ENCODE measurements at places on chromosomes 5 and 9.

GRCh38 chr9:100911273-100911672, 117.3 kb upstream of the PLPPR1 start:
- no peak for DNase-seq

DNA sequence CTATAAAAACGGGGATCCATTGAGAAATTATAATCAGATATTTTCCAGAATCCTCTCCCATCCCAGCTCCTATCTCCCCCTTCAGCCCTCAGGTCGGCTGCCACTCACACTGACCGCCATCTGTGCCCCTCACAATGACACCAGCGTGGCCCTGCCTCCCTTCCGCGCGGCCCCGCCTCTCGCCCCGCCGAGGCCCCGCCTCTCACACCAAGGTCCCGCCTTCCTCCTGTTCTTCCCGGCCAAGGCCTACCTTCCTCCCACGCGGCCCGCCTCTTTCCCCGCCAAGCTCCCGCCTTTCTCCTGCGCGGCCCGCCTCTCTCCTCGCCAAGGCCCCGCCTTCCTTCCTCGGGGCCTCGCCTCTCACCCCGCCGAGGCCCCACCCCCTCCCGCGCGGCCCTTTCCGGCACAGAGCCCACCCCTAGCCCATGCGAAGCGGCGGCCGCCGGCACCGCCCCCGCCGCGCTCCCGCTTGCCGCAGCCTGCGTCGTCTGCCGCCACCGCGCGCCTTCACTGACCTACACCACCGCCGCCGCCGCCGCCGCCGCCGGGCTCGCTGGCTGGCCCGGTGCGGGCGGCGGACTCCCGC, at the start of gene DNAJC21:
Gene DNAJC21, plus strand, starts transcription at position 426 of the 586 bp plus-strand sequence. CDS start 261 bp downstream, outside the sequence.
- peak; percentile 98 for DNase-seq

DNA sequence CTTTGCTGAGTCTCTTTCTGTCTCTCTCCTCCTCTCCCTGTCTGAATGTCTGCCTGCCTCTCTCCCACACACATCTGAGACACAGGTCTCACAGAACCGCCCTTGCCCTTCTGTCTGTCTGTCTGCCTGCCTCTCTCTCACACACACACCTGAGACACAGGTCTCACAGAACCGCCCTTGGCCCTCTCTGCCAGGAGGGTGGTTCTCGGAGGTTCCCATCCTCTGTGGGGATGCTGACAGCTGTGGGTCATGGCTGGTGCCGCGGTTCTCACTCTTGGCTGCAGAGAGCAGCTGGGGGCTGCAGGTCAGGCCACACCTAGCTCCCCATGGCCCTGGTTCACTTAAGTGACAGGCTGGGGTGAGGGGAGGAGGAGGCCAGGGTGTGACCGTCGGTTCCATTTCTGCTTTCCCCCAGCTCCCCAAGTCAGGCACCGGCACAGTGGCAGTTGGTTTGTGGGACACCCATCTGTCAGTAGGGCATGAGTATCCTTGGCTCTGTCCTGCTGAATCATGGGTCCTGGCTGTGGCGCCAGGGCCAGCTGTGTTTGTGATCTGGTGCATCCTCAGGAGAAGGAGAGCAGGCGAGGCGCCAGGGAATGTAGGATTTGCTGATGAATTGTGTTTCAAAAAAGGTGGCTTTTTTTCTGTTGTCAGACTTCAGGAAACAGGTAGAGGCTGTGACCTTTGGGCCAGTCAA, 42.3 kb upstream of the CLPTM1L start:
- DNase-seq = peak; percentile 33

- no peak for DNase-seq
Measured at GRCh38 chr9:36451949-36452348, 51.9 kb upstream of the RNF38 start.

- no peak for DNase-seq
Measured at GRCh38 chr9:105971986-105972385, 277.6 kb downstream of the TMEM38B start.

DNA sequence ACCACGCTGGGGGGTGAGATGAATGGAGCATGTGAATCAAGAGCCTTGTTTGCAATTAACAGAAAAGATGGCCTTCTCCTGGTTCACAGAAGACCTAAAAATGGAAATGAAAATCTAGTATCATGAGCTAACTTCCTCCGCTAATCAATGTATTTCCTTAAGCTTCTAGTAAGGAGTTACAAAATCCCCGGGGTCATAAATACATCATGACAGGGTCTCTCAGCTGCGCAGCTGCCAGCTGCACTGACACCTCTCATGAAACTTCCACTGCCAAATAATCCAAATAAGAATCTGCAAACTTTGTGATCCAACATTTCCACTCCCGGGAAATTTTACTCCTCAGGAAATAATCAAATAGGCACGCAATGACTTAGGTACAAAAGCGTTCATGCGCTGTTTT, 11.9 kb downstream of the MYO10 start:
- no peak for DNase-seq

DNA sequence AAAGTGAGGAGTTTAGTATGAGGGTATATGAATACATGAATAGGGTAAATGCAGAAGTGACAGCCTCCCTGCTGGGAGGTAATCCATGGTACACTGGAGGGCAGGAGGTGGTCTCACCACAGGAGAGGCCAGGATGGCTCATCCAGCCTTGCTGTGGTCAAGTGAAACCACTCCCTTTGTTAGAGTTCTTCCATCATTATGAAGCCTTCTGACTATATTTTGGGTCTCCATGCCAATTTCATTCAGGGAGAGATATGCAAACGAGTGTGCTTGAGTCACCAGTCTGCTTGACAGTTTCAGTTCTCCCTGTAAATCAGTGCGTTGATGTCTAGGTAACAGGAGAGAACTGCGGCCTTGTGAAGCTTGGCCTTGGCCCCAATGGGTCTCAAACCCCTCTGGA, 16.4 kb downstream of the PPP3R2 start:
- DNase-seq = no peak

DNA sequence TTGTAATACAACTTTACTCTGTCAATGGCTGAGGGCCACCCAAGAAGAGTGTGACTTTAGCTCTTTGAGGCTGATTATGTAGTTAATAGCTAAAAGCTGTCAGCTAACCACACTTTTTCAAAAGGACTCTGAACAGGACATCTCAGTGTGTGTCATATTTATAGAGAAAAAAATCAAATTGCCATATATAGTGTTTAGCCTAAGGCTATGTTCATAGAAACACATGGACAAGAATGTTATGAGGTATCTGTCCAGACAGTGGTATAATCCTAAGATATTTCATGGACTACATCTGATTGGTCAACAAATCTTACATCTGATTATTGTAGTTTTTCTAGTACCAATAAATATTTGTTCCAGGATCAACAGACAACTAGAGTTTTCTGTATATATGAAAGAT, 42.1 kb upstream of the CDH18 start:
- no peak for DNase-seq

DNA sequence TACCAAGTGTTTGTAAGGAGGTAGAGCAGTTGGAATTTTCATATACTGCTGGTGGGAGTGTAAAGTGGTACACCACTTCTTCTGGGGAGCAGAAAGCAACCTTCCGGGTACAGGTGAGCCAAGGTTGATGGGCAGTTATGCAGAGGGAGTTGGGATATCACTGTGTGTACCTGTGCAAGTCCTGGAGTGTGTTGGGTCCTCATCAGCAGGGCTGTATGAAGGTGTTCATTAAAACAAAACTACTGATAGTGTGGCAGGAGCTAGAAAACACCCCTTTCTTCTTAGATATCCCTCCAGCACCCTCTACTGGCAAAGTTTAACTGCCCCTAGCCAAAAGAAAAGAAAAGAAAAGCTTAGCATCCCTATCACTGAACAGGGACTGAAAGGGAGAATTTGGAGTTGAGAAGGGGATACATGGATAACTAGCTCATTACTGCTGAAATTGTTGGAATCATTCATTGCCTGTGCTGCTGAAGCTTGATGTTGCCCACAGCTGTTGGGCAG, 10.7 kb downstream of the MARCHF6 start:
- DNase-seq = peak; percentile 76

- peak; percentile 64 for DNase-seq
Measured at GRCh38 chr5:61055434-61056006, 106.7 kb downstream of the SMIM15 start.

GRCh38 chr9:113692256-113692655, 183.9 kb upstream of the ZNF618 start:
- no peak for DNase-seq

DNA sequence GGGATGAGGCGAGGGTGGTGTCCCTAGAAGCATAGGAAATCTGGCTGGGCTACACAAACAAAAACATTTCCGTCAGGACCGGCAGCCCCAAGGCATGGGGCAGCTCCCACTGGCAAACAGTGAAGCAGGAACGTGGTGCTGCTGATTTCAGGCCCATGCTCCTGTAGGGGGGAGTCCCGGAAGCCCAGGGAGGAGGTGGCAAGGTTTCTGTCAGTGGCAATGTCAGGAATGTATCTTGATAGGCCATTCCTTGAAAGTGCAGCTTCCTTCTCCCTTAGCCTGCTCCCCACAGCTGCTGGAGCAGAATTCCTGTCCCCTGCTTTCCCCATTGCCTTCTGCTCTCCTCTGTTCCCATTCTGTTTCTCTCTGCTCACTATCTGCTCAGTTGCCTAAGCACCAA, 42.4 kb downstream of the MRRF start:
- no peak for DNase-seq

DNA sequence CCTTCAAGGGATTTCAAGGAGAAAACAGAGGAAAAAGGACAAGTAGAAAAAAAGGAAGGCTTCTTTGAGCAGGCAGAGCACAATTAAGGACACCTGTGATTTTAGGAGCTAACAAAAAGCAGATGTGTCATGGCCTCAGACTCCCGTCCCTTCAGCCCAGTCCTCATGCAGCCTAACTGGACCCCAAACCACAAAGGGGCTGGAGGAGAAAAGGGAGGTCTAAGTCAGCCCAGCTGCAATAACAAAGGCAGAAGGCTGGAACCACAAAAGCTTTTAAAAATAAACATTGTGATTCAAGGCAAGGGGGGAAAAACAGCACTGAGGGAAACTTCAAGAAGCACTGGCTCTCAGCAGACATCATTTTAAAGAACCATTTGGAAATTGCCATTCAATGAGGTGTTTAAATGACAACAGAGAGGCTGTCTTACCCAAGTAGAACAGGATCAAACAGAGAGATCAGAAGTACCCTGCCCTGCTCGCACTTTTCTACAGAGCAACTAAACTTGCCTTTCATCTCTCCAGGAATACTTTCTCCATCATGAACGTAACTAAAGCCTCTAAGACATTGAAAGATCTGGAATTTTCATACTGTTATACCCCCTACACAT, 89.3 kb downstream of the SEMA5A start:
- no peak for DNase-seq

DNA sequence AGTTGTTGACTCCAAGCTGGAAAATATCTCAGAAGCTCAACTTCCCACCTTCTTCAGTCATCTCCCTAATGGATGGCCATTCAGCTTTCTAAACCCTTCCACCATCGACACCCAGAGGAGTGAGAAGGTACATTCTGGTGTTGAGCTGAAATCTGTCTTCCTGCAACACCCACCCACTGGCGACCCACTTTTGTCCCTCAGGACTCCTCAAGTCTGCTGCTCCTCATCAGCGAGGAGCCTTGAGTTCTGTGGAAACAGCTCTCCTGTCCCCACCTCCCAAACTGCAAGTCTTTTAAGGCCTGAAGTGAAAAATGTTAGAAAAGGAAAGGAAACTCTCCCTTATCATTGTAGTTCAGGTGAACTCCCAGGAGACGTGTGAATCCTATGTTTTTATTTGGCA, 111.5 kb upstream of the HAND1 start:
- DNase-seq = no peak

DNA sequence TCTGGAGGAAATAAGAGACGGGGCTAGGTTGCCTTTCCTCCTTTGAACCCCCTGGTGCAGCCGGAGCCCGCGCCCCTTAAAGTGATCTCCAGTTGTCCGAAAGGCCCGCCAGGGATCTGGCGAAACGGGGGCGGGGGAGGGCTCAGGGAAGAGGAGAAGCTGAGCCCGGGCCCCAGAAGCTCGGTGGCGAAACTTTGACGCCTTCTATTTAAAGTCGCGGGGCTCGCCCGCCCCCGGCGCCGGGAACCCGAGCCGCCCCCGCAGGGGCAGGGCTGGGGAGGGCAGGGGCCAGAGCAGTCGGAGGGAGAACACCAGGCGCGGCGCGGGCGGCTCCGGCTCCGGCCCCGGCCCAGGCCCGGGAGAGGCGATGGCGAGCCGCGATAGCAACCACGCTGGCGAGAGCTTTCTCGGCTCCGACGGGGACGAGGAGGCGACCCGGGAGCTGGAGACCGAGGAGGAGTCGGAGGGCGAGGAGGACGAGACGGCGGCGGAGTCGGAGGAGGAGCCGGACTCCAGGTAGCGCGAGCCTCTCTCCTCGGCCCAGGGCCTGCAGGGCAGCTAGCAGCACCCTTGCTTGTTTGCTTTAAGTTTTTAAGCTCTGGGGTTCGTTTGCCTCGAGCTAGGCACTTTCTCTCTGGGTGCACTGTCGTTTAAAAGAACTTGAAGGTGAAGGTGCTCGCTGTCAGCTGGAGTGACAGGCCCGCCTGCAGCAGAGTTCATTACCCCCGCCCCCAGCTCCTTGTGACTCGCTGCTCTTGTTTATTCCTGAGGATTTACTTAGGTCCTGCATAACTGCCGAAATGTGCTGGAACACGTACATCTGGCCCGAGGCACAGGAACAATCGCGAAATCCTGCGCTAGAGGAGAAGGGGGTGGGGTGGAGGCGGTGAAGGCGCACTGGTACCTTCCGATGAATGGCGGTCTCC, at the start of gene CMYA5:
Gene CMYA5, plus strand, starts transcription at position 296 of the 926 bp plus-strand sequence. Its CDS starts 72 bp downstream, at position 368.
- DNase-seq = no peak

DNA sequence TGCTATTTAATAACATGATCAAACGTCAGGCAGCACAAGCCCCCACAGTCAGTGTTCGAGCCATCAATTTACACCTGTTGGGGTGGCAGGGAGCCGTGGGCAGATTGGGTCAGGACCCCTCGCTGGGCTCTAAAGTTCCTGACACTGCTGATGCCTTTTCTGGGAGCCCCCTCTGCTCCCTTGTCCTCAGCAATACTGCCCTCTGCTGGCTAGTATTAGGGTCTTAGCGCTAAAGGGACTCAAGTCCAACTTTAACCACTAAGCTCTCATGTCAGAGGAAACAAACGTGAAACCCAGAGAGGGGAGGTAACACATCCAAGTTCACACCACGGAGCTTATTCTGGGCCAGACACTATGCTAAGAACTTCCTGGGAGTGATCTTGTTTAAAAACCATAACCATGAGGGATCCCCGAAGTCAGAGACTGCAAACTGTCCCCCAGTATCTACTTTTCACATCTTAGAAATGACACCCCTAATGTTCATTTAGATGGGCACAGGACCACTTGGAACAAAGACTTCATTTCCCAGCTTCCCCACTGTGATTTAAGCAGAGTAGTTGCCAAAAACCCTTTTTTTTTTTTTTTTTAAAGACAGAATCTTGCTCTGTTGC, 20.4 kb downstream of the ANKS6 start:
- DNase-seq = peak; percentile 83

- no peak for DNase-seq
Measured at GRCh38 chr9:115057559-115057958, 60.4 kb downstream of the TNC start.

GRCh38 chr5:54703133-54703532, 185.6 kb downstream of the SNX18 start:
- DNase-seq = no peak

DNA sequence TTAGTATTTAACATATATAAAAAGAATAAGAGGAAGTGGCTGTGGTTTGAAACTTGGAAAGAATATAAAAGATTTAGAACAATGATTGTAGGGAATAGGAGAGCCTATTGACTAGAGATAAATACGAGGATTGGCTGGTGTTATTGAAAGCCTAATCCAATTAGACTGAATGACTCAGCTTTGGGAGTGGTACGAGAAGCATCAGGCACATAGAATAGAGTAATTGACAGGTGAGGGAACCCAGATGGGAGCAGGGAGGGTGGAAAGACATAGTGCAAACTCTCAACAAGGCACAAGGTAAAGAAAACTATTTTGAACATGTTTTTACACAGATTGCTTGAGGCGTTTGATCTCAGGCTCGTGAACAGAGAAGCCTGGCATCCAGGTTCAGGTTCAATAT, 338.9 kb upstream of the KLF9 start:
- DNase-seq = no peak
